ENCODE measurements at places on chromosomes 3 and 15. TPM values are rescaled to one million over a fixed set of nuclear protein-coding genes. Genes with fewer than 3 reads are reported as not detected.

Gene TTC21A
- 2.2 TPM for total RNA-seq

Gene LMAN1L
- 0.67 TPM for total RNA-seq

Gene SCG5
- total RNA-seq: 3.0 TPM

Gene PAQR5
- not detected for total RNA-seq

Gene ST8SIA2
- not detected for total RNA-seq

Data from activated naive CD4-positive, alpha-beta T cell treated with anti-CD3 and anti-CD28 coated beads, Interleukin-2, amount 10 ng/mL, durations not matched to agents 5 hours and 36 hours (primary cell).